ENCODE measurements at places on chromosomes 3 and 15.

DNA sequence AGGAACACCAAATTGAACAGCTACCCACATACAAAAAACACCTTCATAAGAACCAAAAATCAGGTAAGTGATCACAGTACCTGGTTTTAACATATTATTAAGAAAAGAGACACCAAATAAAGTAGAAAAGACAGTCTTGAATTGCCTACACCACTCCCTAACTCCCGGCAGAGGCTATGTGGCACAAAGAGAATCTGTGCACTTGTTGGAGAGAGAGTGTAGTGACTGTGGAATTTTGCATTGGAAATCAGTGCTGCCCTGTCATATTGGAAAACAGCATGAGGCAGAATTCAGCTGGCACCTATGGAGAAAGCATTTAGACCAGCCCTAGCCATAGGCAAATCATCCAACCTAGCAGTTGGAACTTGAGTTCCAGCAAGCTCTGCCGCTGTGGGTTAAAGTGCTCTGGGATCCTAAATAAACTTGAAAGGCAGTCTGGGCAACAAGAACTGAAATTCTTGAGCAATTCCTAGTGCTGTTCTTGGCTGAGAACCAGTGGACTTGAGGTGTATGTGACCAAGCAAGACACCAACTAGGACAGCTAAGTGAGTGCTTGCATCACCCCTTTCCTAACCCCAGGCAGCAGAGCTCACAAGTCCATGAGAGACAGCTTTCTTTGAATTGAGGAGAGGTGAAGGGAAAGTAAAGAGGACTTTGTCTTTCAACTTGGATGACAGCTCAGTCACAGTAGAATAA is 969.6 kb upstream of the ALCAM start:
- DNase-seq = no peak

DNA sequence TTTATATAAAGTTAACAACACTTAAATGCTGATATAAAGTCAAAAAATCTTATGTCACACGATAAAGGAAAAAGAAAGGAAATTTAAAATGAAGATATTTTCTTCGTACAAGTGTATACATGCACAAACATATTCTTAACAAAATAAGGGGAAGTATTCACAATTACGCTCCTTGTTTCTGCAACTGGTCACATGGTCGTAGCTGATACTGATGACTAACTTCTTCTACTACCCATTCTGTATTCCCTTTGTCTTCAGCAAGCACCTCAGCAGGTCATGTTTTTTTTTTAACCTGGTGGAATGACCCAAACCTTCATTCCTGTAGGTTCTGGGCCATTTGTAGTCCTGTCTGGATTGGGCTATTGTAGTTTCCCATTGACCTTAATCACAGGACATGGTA is 30.0 kb upstream of the CMTM8 start:
- no peak for DNase-seq

- DNase-seq = no peak
These were observed 10.9 kb downstream of the ZBTB47 start for GRCh38 chr3:42664438-42664803.

- DNase-seq = no peak
These were observed 114.5 kb downstream of the FMN1 start for GRCh38 chr15:33080006-33080405.

DNA sequence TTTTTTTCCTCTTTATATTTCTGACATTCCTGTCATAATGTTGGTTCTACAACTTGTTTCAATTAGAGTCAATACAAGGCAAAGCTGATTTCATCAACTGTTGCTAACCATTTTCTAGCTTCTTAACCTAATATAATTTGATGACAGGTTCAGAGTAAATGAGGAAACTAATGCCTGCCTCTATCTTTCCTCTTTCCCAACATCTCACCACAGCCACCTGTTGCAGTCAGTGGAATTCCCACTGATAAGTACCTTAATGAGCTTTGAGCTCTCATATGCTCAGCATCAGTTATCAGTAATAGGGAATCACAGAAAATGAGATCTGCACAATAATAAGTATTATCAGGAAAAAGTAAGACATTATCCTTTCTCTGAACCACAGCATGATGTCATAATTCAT is 241.9 kb downstream of the MEIS2 start:
- DNase-seq = no peak

- DNase-seq = no peak
These were observed 75.9 kb upstream of the FGF12 start for GRCh38 chr3:192802957-192803899.

GRCh38 chr3:100429187-100429716 is 27.9 kb downstream of the LNP1 start:
- DNase-seq = no peak

GRCh38 chr3:39013289-39013688 is 38.5 kb downstream of the SCN11A start:
- DNase-seq = no peak

DNA sequence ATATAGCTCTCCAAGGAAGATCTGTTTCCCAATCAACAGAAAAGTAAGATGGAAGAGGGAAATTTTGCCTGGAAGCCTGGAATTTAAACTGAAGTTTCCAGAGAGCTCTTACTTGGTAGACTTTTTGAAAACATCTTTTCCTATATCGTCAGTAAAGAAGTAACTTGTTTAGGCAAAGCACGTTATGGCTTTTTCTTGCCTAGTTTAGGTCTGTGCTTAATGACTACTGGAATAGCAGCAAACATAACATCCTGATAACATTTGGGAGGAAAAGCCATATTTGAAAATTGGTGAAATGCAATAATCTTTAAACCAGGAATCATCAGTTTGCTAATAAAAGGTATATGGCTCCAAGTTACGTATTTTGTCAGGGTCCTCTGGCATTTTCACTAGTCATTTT is 160.4 kb upstream of the CGNL1 start:
- DNase-seq = no peak

DNA sequence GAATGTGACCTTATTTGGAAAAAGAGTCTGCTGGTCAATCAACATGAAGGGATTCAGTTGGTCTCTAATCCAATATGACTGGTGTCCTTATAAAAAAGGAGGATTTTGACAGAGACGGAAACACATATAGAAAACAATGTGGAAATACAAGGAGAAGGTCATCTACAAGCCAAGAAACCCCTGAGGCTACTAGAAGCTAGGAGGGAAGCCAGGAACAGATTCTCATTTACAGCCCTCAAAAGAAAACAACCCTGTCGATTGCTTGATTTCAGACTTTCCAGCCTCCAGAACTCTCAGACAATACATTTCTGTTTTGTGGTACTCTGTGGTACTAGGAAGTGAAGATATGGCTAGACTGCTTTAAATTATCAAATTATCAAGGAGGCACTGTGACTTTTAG is 162.9 kb upstream of the IGF1R start:
- no peak for DNase-seq

DNA sequence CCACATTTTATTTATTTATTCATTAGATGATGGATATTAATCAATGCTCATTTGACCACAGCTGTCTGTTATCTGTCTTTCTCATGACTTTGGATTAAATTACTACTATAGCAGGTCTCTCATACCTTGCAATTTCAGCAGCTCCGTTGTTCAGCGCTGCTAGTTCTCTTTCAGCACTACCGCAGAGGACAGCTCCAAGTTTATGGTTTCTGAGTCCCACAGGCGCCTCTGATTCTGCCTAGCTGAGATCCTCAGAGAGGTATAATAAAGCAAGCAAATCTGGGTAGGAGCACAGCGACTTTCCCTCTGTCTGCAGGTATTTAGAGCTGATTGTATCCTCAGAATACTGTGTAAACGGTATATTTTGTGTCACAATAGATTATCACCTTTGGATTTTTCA is 204.9 kb downstream of the CNTN4 start:
- no peak for DNase-seq

GRCh38 chr15:32898414-32898813 is 180.6 kb downstream of the GREM1 start:
- DNase-seq = no peak

DNA sequence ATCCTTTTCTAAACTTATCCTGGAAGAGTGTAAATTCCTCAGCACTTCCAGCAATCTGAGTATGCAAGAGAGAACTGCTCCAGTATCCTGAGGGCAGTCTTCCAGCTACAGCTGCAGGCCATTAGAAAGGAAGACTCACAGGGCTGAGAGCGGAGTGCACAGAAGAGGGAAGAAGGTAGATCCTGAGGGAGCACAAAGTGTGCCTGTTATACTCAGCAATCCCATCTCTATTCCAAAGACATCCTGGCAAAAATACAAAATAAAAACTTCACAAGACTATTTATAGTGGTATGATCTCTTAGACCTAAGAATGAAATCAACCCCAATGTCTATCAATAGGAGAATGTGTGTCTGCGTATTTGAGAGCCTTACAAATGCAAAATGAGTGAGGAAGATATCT is 292.0 kb downstream of the ZIC1 start:
- DNase-seq = no peak

- DNase-seq = no peak
These were observed 57.0 kb downstream of the DUT start for GRCh38 chr15:48388016-48388851.

GRCh38 chr3:132843349-132843748 is 121.1 kb upstream of the NPHP3 start:
- no peak for DNase-seq

GRCh38 chr3:69251078-69251805 is 128.8 kb upstream of the LMOD3 start:
- DNase-seq = no peak

DNA sequence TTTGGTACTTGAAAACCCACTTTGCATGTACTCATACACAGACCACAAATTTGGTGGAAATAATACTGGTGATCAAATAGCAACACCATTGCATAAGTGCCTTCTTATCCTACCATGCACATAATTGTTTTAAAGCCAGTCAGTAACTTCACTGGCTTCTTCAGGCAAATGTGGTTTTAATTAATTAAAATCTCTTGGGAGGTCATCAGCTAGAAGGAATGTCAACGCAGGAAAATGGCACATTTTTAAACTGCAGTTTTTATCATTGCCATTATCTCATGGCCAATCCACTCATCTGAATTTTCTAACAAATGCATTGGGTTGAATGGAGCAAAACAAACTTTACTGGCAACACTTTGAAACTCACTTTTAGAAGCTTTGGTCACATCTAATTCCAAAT is 105.7 kb upstream of the ZPLD1 start:
- no peak for DNase-seq

DNA sequence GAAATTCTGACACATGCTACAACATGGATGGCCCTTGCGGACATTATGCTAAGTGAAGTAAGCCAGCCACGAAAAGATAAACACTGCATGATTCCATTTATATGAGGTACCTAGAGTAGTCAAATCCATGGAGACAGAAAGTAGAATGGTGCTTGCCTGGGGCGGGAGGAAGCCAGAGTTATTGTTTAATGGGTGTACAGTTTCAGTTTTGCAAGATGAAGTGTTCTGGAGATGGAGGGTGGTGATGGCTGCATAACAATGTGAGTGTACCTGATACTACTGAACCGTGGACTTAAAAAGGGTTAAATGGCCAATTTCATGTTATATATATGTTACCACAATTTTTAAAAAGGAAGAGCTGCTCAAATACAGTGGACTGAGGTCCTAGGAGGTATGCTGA is 66.9 kb downstream of the SEMA5B start:
- no peak for DNase-seq

DNA sequence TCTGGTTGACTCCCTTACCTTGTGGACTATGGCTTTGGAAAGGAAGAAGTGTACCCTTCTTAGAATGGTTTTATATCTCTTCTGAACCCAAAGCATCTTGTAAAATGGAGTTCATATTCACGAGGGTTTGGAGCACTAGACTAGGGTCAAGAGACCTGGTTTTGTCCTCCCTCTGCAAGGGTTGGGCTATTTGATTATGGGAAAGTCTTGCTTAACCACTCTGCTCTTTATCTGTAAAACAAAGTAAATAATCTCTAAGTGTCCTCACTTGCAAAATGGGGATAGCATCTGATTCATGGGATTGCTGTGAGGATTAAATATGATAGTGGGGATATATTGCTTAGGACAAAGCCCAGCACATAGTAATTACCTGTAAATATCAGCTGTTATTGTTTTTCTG is 17.9 kb upstream of the SLC2A2 start:
- DNase-seq = no peak

- DNase-seq = no peak
These were observed 848.8 kb upstream of the GBE1 start for GRCh38 chr3:82610236-82610635.

DNA sequence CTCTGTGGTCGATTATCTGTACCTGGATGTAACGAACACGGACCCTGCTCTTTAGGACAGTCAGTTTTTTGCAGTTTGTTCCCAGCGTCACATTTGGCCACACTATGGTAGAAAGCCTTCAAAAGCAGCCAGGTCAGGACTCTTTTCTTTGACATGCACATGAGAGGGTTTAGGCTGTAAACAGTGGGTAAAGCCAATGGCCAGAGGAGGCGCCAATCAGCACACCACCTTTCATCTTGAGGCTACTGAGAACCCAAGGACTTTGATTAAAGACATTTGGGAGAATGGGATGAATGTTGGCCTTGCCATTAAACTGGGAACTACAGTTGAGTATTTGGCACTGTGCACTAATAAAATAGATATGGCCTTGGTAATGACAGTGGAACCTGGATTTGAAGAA is 225.9 kb downstream of the OXSM start:
- DNase-seq = no peak

DNA sequence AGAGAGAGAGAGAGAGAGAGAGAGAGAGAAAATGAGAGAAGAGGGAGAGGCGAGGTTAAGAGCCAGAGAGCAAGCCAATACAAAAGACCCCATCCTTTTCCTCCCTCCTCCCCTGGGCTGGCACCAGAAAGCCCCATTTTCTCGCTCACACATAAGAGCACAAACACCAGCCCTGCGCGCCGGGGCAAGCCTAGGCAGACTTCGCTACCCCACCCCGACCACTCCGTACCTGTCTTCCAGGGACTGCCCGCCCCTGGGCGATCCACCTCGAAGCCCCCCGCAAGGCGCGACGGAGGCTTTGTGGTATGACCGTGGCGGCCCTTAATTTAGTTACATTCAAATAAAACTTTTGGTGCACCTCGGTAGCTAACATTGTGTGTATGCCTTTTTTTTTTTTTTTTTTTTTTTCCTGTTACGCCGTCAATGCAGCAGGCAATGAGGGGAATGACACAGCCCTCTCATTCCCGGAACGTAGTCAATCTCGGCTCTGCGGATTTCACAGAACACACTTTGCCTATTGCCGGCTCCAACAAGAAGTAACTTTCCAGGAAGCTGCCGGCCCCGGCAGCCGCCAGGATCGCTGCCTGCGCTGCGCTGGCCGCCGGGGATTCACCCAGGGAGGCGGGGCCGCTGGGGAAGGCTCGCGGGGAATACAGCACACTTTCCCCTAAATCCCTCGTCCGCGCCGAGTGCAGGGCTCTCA is 7.7 kb downstream of the BCL6 start:
- DNase-seq = peak; percentile 37

Measured in T-cell (primary cell).